Stimulated activated CD4-positive, alpha-beta T cell treated with anti-CD3 and anti-CD28 coated beads, Interleukin-2, amount 100 ng/mL, for 48 hours (primary cell): ENCODE measurements at places on chromosomes 4 and X.

DNA sequence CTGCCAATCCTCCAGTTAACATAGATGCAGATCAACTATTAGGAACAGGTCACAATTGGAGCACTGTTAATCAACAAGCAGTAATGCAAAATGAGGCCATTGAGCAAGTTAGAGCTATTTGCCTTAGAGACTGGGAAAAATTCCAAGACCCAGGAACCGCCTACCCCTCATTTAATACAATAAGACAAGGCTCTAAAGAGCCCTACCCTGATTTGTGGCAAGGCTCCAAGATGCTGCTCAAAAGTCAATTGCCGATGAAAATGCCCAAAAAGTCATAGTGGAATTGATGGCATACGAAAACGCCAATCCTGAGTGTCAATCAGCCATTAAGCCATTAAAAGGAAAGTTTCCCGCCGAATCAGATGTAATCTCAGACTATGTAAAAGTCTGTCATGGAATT, 20.5 kb upstream of the TRIM61 start:
- no peak for DNase-seq

- no peak for DNase-seq
These were observed 693 bp downstream of the ATP10D start for GRCh38 chr4:47485768-47486167.

GRCh38 chrX:118510111-118510510, 14.5 kb downstream of the DOCK11 start:
- DNase-seq = no peak

- no peak for DNase-seq
These were observed at the start of gene NPY5R for GRCh38 chr4:163343604-163344146. NPY5R (plus strand) TSS chr4:163343892; CDS start chr4:163350274, 6,382 bp downstream.

GRCh38 chr4:145825255-145825654, 113.4 kb downstream of the ZNF827 start:
- DNase-seq = no peak

GRCh38 chrX:56800801-56801200, 71.8 kb downstream of the NBDY start:
- no peak for DNase-seq

DNA sequence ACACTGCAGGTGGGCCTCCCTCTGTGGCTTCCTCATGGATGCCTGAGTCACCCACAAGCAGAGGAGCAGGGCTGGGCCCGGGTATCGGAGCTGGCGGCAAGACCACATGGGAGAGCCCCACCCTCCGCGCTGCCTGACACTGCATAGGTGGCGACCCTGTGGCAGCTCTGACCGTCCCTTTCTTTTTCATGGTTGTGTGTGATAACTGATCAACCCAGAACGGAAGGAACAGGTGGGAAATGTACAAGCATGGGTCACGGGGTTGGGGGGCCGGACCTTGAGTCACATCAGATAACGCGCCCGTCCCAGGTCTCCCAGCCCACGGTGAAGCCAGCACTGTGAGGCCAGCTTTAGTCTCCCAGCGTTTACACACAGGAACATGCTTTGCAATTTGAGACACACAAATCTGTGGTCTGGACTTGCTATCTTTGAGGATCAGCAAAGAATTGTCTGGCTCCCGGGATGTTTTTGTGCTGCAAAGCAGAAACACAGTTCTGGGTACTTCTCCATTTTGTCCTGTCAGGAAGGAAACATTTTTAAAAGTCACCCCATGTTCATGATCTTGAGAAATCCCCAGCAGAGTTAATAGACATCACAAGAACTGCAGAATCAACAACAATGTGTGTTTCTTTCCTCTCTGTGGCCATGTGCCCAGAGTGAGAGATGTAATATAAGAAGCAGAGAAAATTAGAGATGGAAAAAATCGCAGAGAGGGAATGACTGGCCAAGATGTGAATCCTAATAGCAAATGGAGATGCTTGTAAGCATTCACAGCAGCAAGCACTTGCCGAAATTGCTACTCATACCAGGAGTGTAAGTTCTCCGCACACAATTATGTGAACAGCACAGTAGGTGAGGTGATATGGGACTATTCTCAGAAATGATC, 70.1 kb upstream of the CBR4 start:
- peak; percentile 7 for DNase-seq

GRCh38 chrX:131827935-131828334, 195.2 kb upstream of the STK26 start:
- no peak for DNase-seq

- DNase-seq = no peak
These were observed 42.4 kb upstream of the GATB start for GRCh38 chr4:151803246-151803645.

DNA sequence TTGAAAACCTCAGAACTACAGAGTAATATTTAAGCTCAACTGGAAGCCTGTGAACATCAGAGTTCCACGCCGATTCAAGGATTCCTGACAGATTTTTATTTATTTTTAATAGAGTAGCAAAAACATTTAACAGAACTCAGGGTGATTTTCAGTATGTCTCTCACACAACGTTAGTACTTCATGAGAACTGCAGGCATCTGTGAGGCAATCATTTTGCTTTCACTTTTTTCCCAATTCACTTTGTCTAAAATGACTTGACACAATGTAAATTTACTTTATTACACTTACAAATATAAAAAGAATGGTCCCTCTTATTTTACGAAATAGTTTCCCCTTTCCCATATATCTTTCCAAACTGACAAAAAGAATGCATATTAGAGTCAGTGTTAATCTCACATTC, 869.5 kb upstream of the EPHA5 start:
- DNase-seq = no peak
